NCI-H524 treated with DMSO at 0.1 percent for 48 hours (cell line): ENCODE measurements at places on chromosomes 5 and 9.

DNA sequence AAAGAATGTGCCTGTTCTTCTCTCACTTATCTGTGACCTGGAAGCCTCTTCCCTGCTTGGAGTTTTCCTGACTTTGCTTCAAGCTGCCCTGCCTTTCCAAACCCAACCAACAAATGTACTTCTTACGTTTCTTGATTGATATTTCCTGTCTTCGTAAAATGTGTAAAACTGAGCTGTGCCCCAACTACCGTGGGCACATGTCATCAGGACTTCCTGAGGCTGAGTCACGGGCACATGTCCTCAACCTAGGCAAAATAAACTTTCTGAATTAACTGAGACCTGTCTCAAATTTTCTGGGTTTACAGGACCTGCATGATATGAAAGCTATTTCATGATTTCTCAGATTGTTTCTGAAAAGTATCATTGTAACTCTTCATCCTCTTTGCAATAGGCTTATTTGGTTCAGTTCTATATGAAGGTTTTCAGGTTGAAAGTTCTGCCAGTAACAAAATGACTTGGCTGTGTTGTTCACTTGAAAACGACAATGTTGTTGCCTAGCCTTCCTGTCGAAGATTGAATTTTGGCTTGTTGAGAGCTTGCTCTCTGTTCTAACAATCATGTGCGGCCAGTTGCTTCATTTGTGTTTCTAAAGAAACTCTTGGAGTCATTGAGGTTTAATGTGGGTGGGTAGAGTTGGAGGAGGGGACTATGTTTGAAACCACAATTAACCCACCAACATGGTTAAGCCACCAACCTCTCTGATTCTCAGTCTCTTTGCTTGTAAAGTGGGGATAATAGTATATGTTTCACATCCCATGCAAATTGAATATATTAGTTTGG is 145.6 kb downstream of the FBXL7 start:
- DNase-seq = no peak

GRCh38 chr9:36450110-36450732 is 50.2 kb upstream of the RNF38 start:
- DNase-seq = no peak

DNA sequence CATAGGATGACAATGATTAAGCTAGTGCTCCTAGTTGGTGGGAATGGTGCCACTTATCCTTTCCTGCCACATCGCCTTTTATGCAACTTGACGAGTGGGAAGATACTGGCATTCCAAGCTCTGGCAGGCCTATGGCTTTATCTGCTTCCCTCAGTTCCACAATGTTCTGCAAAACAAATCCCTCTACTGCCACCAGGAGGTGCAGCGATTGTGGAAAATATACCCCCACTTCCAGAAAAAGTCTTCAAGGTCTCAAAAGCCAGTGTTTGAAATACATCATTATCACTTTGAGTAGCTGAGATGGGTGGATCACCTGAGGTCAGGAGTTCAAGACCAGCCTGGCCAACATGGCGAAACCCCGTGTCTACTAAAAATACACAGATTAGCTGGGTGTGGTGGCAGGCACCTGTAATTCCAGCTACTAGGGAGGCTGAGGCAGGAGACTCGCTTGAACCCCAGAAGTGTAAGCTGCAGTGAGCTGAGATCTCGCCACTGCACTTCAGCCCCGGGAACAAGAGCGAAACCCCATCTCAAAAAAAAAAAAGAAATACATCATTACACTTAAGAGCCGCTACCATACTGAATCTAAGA is 3.4 kb downstream of the CLINT1 start:
- no peak for DNase-seq

DNA sequence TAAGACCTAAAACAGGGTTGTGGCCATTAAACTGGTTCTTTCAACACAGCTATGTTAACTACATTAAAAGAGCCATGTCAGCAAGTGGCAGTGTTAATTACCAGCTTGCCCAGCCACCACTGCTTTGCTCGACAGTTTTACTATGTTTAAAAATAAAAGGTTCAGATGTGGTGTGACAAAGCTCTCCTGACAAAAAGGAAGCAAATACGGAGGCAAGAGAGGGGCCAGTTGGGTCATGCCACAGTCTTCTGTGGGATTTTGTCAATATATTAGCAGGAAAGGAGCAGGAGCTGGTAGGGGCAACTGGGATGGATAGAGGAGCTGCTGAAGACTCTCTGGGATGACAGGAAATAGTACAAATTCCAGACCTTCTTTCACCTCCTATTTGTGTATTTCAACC is 113.5 kb upstream of the PCA3 start:
- no peak for DNase-seq

DNA sequence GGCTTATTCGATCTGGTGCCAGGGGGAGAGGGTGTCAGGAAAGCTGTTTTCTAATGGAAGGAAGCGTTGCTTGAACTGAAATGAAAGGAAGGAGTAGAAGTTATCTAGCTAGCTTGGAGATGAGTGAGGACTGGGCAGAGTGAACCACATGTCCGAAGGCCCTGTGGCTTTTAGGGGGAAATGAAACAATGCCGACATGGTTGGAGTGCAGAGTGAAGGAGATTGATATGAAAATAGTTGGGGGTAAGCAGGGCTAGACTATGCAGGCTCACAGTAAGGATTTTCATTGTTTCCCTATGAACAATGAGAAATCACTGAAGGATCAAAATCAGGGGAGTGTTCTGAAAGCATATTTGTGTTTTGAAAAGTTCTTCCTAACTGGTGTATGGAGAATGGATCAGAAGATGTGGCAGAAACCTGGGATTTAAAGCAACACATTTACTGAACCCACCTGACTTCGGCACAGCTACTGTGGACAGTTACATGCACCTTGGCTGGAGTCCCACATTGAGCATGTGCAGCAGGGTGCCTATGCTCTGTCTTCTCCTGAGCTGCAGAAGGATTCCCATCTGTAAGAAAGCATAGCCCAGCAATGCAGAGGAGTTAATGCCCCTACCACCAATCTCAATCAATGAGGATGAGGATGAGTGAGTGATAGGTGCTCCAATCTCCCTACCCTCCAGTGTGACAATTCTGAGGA is 144.4 kb upstream of the TBCA start:
- DNase-seq = no peak
